Neural progenitor cell (in vitro differentiated cells): ENCODE measurements at places on chromosomes 4 and X. TPM values are rescaled to one million over a fixed set of nuclear protein-coding genes. Genes with fewer than 3 reads are reported as not detected.

DNA sequence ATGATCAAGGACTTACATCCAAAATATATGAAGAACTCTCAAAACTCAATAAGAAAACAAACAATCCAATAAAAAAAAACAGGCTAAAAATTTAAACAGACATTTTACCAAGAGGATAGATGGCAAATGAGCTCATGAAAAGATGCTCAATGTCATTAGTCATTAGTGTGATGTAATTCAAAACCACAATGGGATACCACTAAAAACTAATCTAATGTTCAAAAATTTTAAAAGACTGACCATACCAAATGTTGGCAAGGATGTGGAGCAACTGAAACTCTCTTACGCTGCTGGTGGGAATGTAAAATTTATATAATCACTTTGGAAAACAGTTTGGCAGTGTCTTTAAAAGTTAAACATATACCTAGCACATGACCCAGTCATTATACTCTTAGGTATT is 43.7 kb downstream of the RPS6KA6 start:
- DNase-seq, result no peak

UNC5C gene
- 0.15 and 0.39 TPM in 2 replicates for total RNA-seq

CCKAR gene
- total RNA-seq, result not detected in 2 replicates

DNA sequence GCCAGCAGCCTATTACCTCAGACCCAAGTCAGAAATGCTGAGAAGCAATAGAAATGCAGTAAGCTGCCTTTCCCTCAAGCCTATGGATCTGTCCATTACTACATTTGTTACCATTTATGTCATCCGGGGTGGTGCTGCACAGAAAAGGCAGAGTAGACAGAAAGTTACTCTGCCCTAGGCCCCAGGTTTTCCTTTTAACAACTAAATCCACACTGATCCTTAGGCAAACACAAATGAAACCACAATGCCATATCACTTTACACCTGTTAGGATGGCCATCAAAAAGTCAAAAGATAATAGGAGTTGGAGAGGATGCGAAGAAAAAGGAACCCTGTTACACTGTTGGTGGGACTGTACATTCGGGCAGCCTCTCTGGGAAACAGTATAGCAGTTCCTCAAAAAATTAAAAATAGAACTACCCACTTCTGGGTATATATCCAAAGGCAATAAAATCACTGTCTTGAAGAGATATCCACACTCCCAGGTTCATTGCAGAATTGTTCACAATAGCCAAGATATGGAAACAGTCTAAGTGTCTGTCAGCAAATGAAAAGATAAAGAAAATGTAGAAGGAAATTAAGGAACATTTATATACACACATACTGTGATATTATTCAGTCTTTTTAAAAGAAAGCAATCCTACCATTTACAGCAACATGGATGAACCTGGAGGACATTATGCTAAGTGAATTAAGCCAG is 186.3 kb downstream of the NWD2 start:
- no peak for DNase-seq

DNA sequence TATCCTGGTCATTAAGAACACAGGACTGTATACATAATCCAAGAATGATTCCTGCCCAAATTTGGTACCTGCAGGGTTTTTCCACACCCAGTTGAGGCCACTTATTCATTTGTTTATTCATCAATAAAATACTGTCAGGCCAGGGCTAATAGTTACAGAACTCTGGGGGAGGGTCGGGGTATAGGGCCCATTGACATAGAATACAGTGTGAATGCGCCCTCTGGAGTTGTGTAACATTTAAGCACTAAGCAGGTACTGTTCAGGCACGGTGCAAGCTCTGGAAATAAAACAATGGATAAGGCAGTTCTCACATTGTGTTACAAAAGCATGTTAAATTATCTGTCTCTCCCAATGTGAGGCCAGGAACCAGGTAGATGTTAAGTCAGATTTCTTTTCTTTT is 30.8 kb upstream of the LRBA start:
- peak; percentile 58 for DNase-seq

DNA sequence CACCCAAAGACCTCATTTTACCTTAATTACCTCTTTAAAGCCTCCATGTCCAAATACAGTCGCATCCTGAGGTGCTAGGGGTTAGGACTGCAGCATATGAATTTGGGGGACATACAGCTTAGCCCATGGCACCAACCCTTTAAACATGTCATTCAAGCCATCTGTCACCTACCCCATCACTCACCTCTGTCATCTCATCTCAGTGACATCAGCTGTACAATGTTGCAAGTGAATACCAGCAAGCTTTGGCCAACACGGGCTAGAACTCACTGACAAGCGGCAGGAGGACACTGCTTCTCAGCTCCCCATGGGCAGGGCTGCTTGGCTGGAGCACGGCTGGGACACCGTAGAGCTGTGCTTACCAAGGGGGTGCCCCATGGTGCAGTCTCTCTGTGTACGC is 107.5 kb downstream of the STK32B start:
- no peak for DNase-seq

GRCh38 chr4:160592258-160592657 is 1489.4 kb downstream of the RAPGEF2 start:
- peak; percentile 36 for DNase-seq

GRCh38 chrX:121958886-121959285 is 911.5 kb downstream of the GLUD2 start:
- DNase-seq, result no peak

- no peak for DNase-seq
Measured at GRCh38 chr4:52912608-52913007, 50.5 kb downstream of the RASL11B start.

FOXP3 gene
- 0.19 TPM in 1 of 2 replicates, not detected in the other for total RNA-seq
